ENCODE measurements at places on chromosomes 3 and 15.

DNA sequence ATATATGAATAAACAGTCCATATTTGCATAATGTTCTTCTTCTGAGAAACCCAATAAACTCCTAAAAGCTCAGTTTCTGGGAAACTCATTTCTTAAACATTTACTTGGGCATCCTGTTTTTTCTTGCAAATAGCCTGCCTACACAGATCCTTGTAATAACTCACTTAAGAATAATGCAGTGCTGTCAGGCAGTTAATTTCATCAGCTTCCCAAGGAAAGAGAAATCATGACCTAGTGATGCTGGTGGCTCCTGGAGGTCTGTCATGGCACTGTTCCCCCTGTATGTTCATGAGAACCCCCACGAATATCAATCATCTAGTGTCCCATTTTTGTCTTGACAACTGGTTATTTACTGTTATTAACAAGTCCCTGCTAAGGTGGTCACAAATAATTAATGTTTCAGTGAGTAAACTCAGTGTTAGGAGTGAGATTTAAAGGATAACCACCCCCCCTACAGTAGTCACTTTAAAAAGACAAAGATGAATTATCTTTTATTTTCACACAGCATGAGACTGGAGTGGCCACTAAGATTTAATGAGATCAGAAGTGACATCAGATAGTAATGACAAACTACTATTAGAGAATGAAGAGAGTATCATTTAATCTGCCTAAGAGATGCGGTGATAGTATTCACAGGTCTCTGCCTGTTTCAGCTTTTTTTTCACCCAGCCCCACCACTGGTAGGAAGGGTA lies 279.5 kb upstream of the NECTIN3 start:
- no peak for DNase-seq

DNA sequence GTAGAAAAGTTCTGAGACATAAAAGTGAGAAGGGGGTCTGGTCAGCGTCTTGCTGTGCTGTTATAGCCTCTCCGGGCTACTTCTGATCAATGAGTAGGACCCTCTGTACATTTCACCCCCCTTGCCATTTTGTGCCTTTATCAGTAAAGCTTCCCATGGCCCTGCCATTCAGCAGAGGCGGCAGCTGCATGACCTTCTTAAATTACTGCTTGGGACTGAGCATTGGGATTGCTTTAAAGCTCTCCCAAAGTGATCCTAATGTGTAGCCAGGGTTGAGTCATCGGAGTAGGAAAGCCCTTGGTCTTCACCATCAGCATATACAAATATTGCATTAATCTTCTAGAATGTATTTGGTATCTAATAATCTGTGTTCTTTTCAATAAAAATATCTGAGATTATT lies 70.2 kb downstream of the FMN1 start:
- no peak for DNase-seq

DNA sequence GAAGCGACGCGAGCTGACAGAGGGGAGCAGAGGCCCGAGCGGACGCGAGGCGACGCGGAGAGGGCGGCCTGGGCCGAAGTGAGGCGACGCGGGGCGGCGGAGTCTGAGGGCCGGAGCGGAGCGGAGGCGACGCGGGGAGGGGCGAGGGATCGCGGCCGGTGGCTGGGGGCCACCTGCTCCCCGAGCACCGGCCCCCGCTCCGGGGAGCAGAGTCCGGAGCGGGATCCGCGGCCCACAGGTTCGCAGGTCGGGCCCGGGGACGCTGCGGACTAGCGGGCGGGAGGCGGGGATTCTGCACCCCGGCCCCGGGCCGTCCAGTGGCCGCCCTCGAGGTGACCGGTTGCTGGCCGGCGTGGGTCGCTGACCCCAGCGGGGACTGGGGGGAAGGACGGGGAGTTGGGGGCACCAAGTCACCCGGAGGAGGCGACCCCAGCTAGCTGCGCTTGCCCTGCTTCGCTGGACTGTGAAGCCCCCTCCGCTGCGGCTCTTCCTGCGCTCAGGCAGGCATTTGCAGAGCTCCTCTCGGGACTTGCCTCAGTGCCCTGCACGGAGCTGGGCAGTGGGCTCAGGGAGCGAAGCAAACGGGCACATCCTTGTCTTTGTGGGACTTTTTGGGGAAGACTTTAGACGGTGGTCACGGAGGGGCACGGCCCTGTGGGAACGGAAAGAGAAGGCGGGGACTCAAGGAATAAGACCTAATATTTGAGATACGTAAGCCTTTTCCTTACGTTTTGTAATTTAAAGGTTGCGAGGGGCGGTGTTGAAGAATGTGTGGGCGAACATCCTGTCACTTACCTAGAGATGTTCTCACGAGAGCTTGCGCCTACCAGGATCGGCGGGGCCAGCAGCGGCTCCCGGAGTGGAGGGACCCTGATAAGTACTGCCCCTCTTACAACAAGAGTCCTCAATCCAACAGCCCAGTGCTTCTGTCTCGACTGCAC lies 566 bp downstream of the HMCES start:
- no peak for DNase-seq

- DNase-seq, result no peak
Observed at GRCh38 chr3:172288651-172289050, 159.6 kb downstream of the GHSR start.

DNA sequence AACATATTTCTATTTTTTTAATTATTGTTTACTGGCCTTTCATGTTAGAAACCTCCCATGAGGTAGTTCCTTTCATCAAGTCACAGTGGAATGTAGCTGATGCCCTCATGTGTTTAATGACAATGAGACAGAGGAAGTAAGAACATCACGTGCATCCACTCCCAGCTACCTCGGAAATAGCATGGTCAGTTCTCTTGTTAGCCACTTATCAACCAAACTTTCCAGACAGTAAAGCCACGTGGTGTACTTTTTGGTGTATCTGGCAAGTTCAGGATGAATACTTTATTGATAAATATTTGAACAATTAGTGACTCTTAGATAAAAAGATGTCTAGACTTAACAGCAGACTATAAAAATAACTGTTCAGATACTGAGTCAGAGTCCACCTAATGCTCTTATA lies 781.7 kb downstream of the MECOM start:
- no peak for DNase-seq
